Suppressor macrophage treated with lipopolysaccharide for 4 hours (primary cell): ENCODE measurements at places on chromosomes 16 and 17.

- DNase-seq = peak; percentile 19
Observed at GRCh38 chr17:44738214-44738906, 20.4 kb upstream of the ADAM11 start.

GRCh38 chr16:67257486-67258160, 8.8 kb downstream of the SLC9A5 start:
- DNase-seq = no peak

DNA sequence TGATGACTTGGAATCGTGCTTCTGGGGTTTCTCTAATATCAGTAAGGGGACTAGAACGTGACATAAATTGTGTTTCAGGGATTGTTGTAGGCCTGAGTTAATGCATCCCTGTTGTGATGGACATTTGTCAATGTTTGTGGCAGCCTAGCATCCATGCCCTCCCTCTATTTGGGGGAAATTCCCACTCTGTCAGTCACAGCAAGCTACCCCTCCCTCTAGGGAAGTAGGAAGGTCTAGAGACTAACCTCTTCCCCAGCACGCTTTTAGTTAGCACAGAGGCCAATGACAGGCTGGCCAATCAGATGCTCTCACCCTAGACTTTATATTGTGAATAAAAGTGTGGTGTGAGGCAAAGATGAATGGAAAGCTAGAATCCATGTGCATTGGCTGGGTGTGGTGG, 32.4 kb upstream of the NF1 start:
- peak; percentile 48 for DNase-seq

DNA sequence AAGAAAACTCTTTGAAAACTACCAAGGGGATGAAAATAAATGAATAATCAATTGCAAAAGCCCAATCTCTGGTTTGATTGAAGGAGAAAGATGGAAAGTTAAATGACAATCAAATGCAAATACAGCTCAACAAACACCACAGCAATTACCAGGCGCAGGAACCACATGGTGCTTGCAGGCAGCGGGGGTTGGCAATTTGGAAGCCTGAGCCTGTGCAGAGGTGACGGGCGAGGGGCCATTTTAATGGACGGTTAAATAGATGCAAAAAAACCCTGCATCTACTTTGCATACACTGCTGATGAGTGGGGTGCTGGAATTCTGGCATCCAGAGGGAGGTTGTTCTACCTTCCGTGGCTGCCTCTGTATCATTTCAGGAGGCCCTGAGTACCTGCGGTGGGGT, 4.8 kb upstream of the SEZ6 start:
- DNase-seq = no peak

GRCh38 chr16:30802936-30803335, 15.9 kb upstream of the ZNF629 start:
- peak; percentile 29 for DNase-seq

DNA sequence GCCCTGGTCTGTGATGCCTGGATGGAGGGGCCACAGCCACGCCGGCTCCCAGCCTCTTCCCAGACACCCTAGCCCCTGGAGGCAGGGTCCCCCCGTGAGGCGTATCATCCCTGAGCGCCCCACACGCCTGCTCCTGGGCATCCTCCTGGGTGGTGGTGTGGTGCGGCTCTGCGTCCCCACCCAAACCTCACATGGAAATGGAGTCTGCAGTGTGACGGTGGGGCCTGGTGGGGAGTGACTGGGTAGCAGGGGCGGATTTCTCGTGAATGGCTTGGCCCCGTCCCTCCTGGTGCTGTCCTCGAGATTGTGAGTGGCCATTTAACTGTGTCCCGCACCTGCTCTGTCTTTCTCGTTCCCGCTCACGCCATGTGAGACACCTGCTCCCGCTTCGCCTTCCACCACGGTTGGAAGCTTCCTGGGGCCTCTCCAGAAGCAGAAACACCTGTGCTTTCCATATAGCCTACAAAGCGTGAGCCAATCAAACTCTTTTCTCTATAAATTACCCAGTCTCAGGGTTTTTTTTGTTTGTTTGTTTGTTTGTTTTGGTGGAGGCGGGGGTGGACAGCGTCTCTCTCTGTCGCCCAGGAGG, 5.9 kb upstream of the SSTR5 start:
- no peak for DNase-seq

GRCh38 chr17:47792979-47793378, 28.6 kb downstream of the OSBPL7 start:
- no peak for DNase-seq

DNA sequence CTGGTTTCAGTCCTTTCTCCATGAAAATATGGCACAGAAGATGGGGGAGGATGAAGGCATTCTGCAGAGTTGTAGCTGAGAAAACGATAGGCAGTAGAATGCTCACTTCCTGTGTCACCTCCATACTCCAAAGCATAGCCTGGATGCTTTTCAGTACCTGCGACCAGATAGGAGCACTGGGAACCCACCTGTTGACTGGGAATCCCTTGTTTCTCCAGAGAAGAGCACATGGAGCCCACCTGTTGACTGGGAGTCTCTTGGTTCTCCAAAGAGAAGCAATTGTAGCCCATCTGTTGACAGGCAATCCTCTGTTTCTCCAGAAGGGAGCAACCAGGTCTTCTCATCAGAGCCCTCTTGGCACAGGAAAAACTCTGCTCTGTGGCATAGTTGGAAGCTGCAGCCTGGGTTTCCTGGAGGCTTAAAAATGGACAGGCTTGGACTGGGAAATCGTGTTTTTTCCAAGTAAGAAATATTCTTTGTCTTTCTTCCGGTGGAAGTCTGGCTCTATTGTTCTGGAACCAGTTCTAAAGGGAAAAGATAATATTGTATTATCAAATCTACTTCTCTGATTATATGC, 13.2 kb downstream of the TERF2IP start:
- DNase-seq = no peak

DNA sequence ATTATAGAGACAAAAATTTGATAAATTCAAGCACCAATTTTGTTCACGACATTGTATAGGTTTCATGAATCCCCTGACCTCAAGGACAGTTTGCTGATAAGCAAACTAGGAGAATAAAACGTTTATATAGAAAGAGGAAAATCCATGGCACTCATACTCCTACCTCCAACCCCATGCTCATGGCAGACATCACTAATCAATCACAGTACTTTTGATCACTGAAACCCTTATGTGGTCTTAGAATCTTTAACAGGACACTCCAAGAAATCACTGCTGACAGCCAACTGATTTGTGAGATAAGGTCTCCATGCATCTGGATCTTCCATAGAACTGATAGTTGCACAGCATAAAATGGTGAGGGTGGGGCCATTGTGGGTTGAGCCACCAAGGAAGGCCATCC, 4.7 kb upstream of the NHERF1 start:
- DNase-seq = no peak

DNA sequence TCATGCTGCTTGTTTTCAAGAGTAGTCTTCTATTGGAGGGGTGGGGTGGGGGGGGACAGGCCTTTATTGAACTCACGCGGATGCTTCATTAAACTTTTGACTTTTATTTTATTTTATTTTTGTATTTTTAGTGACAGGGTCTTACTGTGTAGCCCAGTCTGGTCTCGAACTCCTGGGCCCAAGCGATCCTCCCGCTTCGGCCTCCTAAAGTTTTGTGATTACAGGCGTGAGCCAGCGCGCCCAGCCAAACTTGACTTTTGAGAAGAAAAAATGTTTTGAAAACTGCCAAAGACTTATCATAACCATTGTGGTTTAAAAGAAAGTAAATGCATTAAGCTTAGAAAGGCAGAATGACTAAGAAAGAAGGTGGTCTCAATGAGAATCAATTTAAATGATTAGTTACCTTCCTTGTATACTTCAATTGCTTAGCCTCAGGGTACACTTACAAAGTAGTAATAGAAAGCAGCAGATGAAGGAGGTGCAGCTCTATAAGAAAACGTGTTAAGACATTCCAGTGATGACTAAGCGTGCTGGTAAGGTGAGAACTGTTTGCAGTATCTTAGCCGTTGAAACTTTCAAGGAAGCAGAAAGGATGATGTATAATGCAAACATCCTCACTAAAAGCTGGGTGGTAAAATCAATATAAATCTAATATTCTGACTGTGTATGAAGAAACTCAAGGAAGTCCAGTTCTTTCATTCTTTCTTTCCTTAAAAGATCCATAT, 1.2 kb downstream of the AP2B1 start:
- DNase-seq = no peak

DNA sequence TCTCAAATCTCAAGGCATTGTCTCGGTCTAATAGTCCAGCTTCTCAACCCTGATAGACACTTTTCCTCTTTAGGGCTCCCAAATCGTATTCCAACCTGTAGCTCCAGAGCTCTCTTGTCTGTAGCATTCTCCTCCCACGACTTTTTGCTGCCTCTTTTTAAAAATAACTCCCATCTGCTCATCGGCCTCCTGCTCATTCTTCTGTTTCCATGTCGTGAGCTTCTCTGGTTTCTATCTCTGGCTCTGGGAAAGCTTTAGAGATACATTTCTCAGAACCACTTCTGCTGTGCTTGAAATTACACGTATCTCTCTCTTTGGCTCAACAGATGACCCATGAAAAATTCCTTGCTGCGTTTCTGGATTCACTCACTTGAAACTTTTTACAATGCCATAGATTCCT, 609.6 kb upstream of the C16orf82 start:
- DNase-seq = no peak

GRCh38 chr16:3536271-3536731, 35.5 kb downstream of the CLUAP1 start:
- no peak for DNase-seq

DNA sequence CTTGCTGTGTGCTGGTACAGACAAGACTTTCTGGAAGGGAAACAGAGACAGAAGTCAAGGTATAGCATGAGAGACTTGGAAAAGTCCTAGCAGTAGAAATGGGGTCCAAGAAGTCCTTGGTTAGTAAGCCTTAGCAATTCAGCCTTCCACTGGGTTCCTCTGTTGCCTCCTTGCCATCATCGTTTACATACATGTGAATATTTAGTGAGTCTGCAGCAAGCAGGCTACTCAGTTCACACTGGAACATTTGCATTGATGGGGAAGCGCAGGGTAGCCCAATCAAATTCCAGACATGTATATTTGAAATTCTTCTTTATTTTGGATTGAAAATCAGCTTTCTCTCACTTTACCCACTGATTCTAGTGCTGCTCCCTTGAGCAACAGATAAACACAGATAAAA, 27.1 kb downstream of the LIMD2 start:
- DNase-seq = no peak

DNA sequence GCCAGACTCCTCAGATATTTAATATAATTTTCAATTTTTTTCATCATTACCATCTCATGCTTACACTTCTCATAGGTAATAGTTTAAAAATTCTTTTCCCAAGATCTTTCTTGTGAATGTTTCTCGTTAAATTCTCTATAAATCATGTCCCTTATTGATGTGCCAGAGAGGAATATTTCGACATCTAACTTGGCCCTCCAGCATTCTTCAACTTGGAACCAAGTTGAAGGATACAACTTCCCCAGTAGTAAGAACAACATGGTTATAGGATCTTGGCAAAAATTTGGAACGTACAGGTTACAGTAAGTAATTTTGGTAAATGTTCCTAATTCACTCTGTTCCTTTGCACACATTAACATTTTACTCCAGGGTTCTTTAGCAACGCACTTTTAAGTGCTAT, 731.8 kb downstream of the CDH11 start:
- no peak for DNase-seq

- no peak for DNase-seq
Observed at GRCh38 chr17:65359016-65359415, 202.4 kb downstream of the AXIN2 start.

DNA sequence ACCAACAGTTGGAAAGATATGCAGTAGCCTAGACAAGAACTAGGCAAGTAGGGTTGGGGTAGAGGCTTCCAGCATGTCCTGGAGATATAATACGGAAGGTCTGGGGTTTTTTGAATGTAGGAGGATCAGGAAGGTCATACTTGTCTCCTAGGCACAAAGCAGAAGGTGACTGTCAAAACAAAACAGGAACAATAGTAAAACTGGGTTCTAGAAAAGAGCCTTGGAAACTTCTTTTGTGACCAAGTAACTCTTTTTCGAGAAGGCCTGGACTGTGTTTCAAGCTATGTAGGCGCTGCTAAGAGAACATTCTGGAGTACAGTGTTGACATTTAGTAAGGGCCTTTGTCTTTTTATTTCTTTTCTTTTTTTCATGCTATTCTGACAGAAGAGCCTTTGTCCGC, 26.9 kb upstream of the TENT4B start:
- peak; percentile 19 for DNase-seq

DNA sequence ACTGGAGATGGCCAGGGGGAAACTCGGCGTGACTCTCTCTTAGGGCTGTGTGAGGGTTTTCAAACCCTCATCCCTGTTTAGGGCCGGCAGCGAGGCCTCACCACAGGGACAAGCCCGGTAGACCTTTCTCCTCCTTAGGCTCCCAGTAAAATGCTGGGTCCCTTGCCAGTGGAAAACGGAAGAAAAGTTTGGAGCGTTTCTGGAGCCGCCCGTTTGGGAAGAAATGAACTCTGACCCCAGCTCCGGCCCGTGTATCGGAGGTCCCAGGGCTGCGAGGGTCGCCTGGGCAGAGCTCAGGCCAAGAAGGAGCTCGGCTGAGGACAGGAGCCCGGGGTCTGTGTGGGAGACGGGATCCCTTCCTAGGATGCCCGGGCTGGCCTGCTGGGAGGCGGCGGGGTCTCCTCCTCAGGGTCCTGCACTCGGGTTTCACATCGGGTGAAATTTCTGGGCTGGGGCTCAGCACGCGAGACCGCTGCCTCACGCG, 23.2 kb downstream of the ZNF213 start:
- no peak for DNase-seq

GRCh38 chr16:54455030-54455725, 168.6 kb upstream of the IRX3 start:
- no peak for DNase-seq

GRCh38 chr16:20889625-20890275, 10.4 kb downstream of the DCUN1D3 start:
- no peak for DNase-seq

- DNase-seq = peak; percentile 83
Observed at GRCh38 chr17:42101513-42102292, 3.4 kb upstream of the ZNF385C start.

GRCh38 chr16:22077700-22078313, 14.5 kb upstream of the VWA3A start:
- peak; percentile 74 for DNase-seq

DNA sequence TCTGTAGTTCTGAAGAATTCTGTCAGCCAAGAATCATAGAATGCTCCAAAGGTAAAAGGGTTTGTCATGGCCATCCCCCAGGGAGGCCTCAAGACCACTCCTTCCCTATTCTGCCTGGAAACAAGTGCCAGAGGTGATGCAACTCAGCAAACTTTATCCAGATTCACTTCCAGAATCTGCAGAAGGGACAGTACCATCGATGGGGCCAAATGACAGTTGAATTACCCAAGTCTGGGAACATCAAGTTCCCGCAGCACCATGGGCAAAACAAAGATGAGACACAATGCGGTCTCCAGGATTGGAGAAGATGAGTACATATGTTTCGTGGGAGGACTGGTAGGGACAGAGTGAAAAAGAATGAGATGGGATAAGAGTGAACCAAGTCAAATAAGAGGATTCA, 13.7 kb upstream of the TAT start:
- DNase-seq = peak; percentile 2

DNA sequence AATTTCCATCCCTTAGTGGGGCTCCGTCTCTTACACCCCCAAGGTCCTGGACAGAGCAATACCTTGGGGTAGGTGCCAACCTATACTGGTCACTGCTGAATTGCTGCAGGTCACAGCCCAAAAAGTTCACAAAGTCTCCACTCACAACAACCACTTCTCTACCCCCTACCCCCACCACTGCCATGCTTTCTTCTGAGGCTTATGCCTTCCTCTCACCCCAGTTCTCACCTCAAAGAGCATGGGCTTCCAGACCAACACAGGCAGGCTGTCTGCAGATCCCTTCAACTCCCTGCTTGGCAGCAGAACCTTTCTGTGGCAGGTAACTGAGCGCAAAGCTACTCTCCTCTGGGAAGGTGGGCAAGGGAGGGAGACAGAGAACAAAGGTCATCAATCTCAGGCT, 35.5 kb downstream of the C16orf78 start:
- DNase-seq = no peak

GRCh38 chr16:72991211-72991610, 56.7 kb downstream of the ZFHX3 start:
- DNase-seq = no peak
